ENCODE measurements at places on chromosomes 11 and 22. TPM values are rescaled to one million over a fixed set of nuclear protein-coding genes. Genes with fewer than 3 reads are reported as not detected.

BTBD18 gene
- total RNA-seq = not detected

MS4A3 gene
- total RNA-seq = not detected

C11orf91 gene
- total RNA-seq = 0.85 TPM

KAT5 gene
- 51.1 TPM for total RNA-seq

OR52A5 gene
- not detected for total RNA-seq

DCDC1 gene
- 0.60 TPM for total RNA-seq

KCNK4 gene
- 0.21 TPM for total RNA-seq

PKNOX2 gene
- total RNA-seq = not detected
